ENCODE measurements at places on chromosomes 16 and 17. TPM values are rescaled to one million over a fixed set of nuclear protein-coding genes. Genes with fewer than 3 reads are reported as not detected.

ITGAE gene
- total RNA-seq = 17.4 TPM

FASN gene
- total RNA-seq = 262 TPM

ABR gene
- 58.1 TPM for total RNA-seq

AXIN2 gene
- 29.9 TPM for total RNA-seq

CLTC gene
- 255 TPM for total RNA-seq

KCNJ18 gene
- total RNA-seq = not detected

KRT32 gene
- 28.0 TPM for total RNA-seq

TACO1 gene
- total RNA-seq = 7.4 TPM

OSGIN1 gene
- 0.30 TPM for total RNA-seq

SARM1 gene
- 3.6 TPM for total RNA-seq

ABAT gene
- 5.8 TPM for total RNA-seq

MRC2 gene
- total RNA-seq = 147 TPM

SDR42E2 gene
- not detected for total RNA-seq

PITPNM3 gene
- total RNA-seq = 6.0 TPM

BAHCC1 gene
- 9.5 TPM for total RNA-seq

EIF3C gene
- total RNA-seq = 170 TPM

USP31 gene
- total RNA-seq = 18.3 TPM

CAPNS2 gene
- 71.3 TPM for total RNA-seq

TP53TG3B gene
- total RNA-seq = not detected

SLC9A5 gene
- total RNA-seq = 0.79 TPM

DPEP1 gene
- total RNA-seq = 2.4 TPM

TMEM100 gene
- total RNA-seq = 21.2 TPM

SCN4A gene
- total RNA-seq = 5.2 TPM

BICDL2 gene
- 10.9 TPM for total RNA-seq

MTSS2 gene
- total RNA-seq = 30.2 TPM

XYLT1 gene
- 14.7 TPM for total RNA-seq

LHX1 gene
- total RNA-seq = not detected

SBK1 gene
- 1.3 TPM for total RNA-seq

NPIPA2 gene
- not detected for total RNA-seq
